ENCODE measurements at places on chromosomes 12 and 14.

DNA sequence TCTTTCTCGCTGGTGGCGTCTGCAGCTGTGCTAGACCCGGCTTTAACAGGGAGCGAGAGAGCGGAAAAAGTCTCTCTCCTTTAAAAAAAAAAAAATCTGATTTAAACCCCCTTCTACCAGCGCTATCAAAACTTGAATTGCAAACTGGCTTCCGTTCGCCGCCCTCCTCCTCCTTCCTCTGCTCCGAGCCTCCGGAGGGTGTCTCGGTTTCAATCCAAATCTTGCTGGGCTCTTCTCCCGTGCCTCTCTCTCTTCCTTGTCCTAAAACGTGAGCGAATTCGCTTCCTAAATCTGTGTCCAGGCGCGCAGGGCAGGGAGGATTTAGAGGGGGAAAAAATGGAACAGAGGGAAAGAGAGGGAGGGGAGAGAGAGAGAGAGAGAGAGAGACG is 272 bp downstream of the TBX3 start:
- no peak for DNase-seq

DNA sequence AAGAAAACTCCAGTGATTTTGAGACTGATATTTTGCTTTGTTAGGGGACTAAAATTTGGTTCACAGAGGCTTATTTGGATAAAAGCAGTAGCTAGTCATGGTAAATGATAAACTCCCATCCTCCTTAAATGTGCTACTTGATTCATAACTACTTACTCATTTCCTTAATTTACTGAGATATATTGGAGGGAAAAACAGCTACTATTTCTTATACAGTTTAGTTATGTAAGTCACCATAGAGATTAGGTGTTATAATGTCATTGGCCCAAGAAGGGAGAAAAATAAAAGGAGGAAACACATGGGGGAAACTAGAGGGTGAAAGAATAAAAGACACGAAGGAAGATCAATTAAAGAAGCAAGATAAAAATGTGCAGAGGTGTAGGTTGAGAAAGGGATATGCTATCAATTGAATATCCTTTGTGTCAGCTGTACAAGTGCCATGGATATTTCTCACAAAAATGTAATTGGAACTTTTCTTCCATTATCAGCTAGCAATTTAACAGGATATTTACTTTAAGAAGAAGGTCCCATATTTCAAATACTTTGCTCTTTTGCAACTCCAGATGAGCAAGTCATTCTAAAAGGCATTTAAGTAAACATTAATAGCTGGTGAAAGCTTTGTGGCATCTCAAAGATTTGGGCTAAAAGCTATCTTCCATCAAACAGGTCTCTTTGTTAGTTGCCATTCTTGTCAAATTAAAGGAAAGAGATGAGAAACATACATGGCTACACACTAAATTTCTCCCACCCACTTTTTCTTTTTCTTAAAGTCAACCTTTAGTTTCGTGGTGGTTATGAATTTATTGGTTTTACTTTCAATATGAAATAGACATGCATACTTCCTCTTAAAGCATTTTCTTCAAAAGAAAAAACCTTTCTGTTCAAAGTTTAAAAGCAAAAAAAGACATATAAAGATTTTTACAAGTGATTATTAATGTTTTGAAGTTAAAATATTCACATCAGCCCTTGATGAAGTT is 439.5 kb downstream of the CCER1 start:
- no peak for DNase-seq

DNA sequence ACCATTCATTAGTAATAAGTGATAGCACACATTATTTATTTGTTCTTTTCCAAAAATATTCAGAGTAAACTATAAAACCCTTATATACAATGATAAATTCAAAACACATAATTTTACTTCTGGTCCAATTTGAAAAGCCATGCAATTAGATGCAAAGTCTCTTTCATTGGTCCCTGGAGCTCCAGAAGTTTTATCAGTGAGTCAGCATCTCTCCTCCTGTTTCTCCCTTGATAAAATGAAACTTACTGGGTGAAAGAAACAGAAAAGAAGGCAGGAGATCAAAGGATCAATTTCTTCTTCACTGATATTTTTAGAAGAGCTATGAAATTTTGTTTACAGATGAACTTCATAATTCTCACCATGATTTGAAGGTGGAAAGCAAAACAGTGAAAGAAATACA is 47.5 kb downstream of the IFNG start:
- DNase-seq, result no peak

- no peak for DNase-seq
Measured at GRCh38 chr14:96920023-96920422, 122.8 kb downstream of the VRK1 start.

GRCh38 chr14:54428527-54428926 is 12.6 kb downstream of the CNIH1 start:
- DNase-seq, result no peak

- DNase-seq, result no peak
Measured at GRCh38 chr14:93039649-93040315, 75.9 kb downstream of the ITPK1 start.

GRCh38 chr14:101217616-101218371 is 314.3 kb upstream of the RTL1 start:
- DNase-seq, result no peak
